ENCODE measurements at places on chromosomes 6 and 20. TPM values are rescaled to one million over a fixed set of nuclear protein-coding genes. Genes with fewer than 3 reads are reported as not detected.

LCA5 gene
- 7.0 TPM for total RNA-seq

SAMD3 gene
- not detected for total RNA-seq

CNPY3 gene
- 72.8 TPM for total RNA-seq

GRCh38 chr20:19885939-19886660, 128.0 kb downstream of the RIN2 start:
- H3K4me1 ChIP-seq = peaks cover 50% of the 10 kb centered on the region
- H3K36me3 ChIP-seq = no peaks in the 10 kb centered on the region
- no peak for DNase-seq
- peak overlapping the region; percentile 45 for H3K4me3 ChIP-seq
- no peaks in the 10 kb centered on the region for H3K27me3 ChIP-seq

DNA sequence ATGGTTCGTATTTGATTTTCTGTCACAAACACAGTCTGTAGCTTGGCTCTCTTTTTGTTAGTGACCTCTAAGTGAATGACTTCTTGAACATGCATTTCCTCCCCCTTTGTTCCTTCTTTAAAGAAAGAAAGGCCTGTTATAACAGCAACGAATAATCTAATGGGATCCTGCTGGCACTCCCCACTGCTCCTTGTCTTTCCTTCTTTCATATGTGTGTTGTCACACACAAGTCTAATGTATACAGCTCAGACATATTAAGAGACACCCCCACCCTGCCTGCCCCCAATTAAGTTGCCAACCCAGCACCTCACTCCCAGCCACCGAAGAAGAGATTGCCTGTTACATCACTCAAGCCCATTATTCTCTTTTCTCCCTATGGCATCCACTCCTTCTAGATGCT, 4.9 kb upstream of the SAMD5 start:
- H3K4me3 ChIP-seq = no peak overlapping the region
- H3K27ac ChIP-seq = no peak overlapping the region
- H3K27me3 ChIP-seq = peaks cover 2% of the 10 kb centered on the region
- H3K4me1 ChIP-seq = peaks cover 7% of the 10 kb centered on the region
- DNase-seq = no peak
- H3K36me3 ChIP-seq = peaks cover under 1% of the 10 kb centered on the region

CNBD2 gene
- total RNA-seq = 3.7 TPM

Data from Panc1 (cell line).